ENCODE measurements at places on chromosomes 5 and 9. TPM values are rescaled to one million over a fixed set of nuclear protein-coding genes. Genes with fewer than 3 reads are reported as not detected.

The DRD1 gene
- total RNA-seq: not detected

The FAT2 gene
- total RNA-seq: 0.16 TPM

The PCDHGA3 gene
- total RNA-seq: 4.3 TPM

The KIF12 gene
- 34.4 TPM for total RNA-seq

The NRG2 gene
- 16.5 TPM for total RNA-seq

The EIF4E1B gene
- total RNA-seq: not detected

All from breast epithelium (tissue), 4 donors.